EL (cell line): ENCODE measurements at places on chromosomes 6 and 20.

- peak; percentile 15 for DNase-seq
These were observed 84.6 kb upstream of the TCF21 start for GRCh38 chr6:133804265-133804664.

DNA sequence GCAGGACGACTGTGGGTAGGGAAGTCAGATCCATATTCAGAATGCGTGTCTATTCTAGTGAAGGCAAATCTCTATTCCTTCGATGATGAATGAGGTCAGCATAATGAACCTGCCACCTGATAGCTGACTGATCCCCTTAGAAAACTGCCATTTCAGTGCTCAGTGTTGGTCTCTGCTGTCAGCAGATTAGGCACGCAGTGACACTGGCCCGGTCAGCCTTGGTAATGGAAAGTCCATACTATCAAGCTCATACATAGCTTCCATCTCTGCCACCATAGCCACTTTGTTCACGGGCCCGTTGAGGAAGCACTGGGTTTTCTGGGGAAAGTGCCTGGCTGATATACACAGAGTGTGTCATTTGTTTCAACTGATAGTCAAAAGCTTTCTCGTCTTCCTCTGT, 54.0 kb downstream of the C6orf52 start:
- DNase-seq: no peak

DNA sequence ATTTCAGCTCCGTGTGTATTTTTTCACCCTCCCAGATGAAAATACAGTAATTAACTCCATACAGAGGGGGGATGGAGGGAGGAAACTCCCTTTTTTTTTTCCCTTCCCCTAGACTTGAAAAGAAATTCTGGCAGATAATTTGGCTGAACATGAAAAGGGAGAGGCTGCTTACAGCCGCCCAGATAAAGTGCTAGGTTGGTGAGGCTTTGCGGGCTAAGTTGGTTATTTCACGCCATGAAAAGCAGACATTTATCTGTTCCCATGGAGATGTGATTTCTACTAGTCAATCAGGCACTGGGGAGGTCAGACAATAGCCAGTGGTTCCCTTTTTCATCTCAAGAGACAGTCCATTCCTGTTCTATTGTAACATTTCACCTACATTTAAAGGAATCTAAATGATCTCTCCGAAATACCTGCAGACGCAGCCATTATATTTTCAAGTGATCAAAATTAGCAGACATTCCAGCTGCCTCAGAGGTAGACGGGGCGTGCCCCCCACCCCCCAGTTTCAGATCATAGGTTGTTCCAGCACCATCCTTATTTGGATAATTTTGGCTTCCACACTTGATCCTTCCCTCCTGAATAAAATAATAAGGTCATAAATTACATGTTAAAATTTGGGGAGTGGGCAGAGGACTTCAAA, 143.9 kb upstream of the ZNF217 start:
- DNase-seq: no peak

- DNase-seq: no peak
These were observed 70.3 kb upstream of the SLC22A23 start for GRCh38 chr6:3526962-3527650.

- DNase-seq: no peak
These were observed 151.2 kb downstream of the ANKRD60 start for GRCh38 chr20:58077282-58077681.

GRCh38 chr6:120111001-120111400, 761.4 kb upstream of the MAN1A1 start:
- no peak for DNase-seq

DNA sequence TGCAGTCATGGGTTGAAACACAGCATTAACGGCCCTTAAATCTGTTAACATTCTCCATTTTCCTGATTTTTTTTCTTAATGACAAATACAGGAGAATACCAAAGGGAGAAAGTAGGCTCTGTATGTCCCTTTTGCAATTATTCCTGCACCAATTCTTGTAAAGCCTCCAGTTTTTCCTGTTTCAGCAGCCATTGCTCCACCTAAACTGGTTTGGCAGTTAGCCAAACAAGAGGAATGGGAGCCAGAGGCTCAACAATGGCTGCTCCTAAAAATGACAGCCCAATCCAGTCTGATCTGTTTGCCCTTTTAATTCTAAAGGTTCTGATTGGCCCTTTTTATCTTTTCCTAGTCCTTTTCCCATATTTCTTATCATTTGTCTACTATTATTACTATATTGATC, 284.2 kb upstream of the SGK1 start:
- no peak for DNase-seq

DNA sequence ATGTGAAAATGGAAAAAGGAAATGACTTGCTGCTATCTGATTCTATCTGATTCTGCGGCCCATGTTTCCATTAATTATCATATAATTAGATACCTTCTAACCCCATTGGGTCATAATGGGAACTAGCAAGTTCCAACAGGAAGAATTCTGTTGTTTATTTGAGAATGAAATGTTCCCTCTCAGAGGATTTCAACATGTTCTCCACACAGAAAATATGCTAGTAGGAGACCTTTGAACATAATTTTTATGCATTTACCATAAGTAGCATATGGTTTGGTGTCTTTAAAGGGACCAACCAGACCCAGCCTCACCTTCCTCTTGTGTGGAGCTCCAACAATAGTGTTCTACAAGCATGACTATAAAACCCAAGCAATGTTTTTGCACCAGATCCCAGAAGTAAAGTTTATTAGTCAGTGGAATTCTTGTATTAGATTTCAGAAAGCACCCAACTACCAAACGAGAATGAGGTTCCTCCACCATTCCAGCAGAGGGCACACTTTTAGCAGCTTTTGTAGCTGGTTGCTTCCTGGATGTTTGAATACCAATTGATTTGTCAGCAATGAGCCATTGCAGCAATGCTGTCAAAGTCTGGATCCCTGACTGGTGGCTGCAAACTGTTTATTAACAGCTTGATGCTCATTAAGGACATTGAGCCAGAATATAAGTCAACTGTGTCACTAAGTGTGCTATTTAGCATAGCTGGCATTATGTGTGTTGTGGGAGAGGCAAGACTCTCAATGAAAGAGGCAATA, 143.6 kb upstream of the GJE1 start:
- peak; percentile 80 for DNase-seq

DNA sequence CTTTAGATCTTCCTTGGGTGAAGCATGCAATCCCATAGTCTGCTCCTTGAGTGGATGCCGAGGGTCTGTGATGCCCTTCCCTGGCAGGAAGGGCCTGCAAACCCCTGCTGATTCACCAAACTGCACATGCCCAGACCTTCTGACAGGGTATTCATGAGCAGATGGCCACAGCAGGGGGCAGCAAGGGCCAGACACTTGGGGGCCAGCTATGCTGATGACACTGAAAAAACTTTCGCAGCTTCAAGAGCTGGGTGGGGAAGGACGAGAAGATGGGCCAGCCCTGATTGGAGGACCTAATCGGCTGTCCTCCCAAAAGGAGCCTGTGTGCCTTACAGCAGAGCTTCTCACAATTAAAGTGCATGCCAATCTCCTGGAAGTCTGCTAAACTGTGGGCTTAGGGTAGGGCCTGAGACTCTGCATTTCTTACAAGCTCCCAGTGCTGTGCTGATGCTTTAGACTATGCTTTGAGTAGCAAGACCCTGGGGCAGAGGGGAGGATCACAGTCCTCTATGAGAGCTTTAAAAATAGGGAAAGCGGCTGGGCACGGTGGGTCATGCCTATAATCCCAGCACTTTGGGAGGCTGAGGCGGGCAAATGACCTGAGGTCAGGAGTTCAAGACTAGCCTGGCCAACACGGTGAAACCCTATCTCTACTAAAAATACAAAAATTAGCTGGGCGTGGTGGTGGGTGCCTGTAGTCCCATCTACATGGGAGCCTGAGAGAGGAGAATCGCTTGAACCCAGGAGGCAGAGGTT, 15.2 kb upstream of the GDAP1L1 start:
- DNase-seq: no peak

DNA sequence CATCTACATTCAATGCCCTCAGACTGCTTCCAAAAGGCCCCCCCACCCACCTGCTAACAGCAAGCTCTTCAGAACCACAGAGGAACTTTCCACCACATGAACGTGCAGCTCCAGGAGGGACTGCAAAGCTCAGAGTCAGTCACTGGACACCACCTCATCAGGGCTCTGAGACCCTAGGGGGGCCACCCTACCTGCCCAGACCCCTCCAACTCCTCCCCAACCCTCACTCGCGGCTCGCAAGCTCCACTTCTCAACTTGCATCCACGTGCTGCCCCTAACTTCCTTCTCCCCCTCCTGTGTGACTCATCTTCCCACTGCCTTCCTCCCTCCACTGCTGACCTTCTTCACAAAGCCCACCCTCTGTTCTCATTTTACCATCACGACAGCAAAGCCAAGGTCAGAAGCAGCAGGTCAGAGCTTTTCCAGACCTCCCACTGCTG, 6.5 kb downstream of the MBOAT1 start:
- DNase-seq: no peak

DNA sequence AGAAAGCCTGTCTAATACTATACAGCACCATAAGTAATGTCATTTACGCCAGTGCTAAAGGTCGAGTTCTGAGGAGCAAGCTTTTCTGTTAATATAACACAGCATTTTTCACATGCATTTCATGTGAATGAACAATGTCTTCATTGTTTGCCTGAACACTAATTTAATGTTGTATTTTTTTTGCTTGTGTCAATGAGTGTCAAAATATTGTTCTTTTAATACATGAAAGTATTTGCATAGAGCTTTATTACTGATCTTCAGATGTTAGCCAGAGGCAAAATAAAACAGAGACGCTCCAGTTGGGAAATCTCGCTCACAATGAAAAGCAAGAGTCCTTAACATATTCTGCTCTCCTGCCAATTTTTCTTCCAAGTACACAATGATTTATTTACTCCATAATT, 151.8 kb downstream of the FOXC1 start:
- no peak for DNase-seq

- no peak for DNase-seq
These were observed 61.8 kb downstream of the RSPH3 start for GRCh38 chr6:158938220-158938619.

DNA sequence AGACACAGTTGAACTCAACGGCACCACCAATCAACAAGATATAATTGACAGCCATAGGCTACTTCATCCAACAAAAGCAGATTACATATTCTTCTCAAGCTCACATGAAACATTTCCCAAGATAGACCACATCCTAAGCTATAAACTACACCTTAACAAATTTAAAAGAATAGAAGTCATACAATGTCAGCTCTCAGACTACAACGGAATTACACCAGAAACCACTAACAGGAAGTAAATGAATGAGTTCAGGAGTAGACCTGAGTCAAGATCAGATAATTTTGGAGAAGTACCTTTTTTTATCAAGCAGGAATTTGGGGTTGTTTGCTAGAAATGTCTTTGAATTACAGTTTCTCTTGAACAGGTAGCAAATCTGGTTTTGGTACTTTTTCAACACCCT, 237.8 kb downstream of the TBX18 start:
- DNase-seq: no peak

GRCh38 chr6:78611886-78612480, 255.4 kb upstream of the IRAK1BP1 start:
- DNase-seq: peak; percentile 23

DNA sequence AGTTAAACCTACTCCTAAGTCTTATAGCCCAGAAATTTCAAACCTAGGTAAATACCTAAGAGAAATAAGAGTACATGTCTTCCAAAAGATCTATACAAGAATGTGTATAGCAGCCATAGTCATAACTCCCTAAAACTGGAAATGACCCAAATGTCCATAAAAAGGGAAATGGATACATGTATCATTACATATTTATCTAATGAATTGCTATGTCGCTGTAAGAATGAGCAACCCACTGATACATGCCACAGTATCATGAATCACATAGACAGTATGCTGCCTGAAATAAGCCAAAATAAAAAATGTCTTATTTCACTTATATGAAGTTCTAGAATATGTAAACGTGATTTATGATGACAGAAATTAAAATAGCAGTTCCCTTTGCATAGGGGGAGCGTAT, 679.5 kb downstream of the MAFB start:
- peak; percentile 78 for DNase-seq

DNA sequence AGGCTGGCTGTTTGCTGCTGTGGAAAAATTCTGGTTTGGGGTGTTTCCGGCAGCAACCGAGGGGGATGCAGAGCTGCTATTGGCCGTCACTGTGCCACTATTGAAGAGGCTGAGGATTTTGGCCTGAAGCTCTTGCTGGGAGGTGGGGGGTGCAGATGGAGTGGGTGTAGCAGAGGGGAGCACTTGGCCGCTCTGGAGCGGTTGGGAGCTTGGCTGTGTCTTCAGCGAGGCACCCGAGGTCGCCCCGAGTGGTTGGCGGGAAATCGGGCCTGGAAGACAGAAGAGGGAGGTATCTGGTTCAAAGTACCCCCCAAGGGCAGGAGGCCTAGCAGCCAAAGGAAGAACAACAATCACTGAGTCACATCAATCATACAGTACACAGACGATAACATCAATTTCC, 27.1 kb downstream of the NCOA5 start:
- DNase-seq: no peak

GRCh38 chr20:58700121-58700821, 7.7 kb downstream of the NPEPL1 start:
- no peak for DNase-seq

DNA sequence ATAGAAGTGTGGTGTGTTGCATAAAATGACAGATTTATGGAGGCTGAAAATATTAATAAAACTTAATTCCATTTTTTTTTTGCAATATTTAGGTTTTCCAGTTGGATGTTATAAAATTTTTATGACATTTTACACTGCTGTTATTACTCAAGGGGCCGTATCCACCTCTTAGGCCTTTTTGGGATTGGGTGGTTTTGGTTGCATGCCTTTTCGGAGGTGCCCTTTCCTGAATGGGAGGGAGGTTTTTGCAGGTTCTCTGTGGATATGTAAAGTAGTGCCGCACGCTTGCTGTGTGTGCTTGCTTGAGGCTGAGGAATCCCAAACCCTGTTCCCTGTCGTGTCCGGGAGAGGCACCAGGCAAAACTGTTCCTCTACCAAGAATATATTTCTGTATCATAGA, 6.8 kb downstream of the ARID1B start:
- no peak for DNase-seq

- no peak for DNase-seq
These were observed 6.1 kb upstream of the DLL1 start for GRCh38 chr6:170296746-170297575.

DNA sequence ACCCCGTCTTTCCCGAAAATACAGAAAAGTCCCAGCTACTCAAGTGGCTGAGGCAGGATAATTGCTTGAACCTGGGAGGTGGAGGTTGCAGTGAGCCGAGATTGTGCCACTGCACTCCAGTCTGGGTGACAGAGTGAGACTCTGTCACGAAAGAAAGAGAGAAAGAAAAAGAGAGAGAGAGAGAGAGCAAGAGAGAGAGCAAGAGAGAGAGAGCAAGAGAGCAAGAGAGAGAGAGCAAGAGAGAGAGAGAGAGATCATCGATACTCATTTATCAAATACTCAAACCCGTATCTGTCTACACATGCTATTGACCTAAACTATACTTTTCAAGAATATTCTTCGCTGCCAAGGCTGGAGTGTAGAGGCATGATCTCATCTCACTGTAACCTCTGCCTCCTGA, 28.2 kb upstream of the SALL4 start:
- no peak for DNase-seq

GRCh38 chr6:128712898-128713297, 170.0 kb upstream of the LAMA2 start:
- no peak for DNase-seq
